ENCODE measurements at places on chromosomes 4 and X. TPM values are rescaled to one million over a fixed set of nuclear protein-coding genes. Genes with fewer than 3 reads are reported as not detected.

- DNase-seq, result no peak
- no peak overlapping the region for H3K4me3 ChIP-seq
- no peak overlapping the region for H3K27ac ChIP-seq
- no peaks in the 10 kb centered on the region for H3K36me3 ChIP-seq
These were observed 28.7 kb downstream of the SULT1E1 start for GRCh38 chr4:69831270-69831627.

DNA sequence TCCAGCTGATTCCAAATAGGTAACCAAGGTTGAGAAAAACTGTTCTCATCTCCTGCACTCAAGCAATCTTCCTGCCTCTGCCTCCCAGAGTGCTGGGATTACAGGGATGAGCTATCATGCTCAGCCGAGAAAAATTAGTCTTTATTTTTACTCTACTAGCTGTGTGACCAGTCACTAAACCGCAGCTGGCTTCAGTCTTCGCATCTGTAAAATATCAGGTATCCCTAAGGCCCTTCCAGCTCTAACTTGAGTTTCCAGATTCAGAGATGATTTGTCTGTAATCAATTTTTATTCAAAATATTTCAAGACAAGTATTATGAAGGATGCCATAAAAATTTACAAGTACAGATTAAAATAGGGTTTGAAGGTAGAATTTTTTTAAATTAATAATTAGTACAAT is 3.5 kb downstream of the ADH6 start:
- H3K27ac ChIP-seq, result no peak overlapping the region
- no peaks in the 10 kb centered on the region for H3K27me3 ChIP-seq
- H3K36me3 ChIP-seq, result no peaks in the 10 kb centered on the region
- H3K4me1 ChIP-seq, result no peaks in the 10 kb centered on the region

GRCh38 chrX:71618303-71618721 is at the start of gene CXCR3:
Gene CXCR3 (minus strand): TSS chrX:71618511. CDS start chrX:71618449, 62 bp downstream.
- peaks cover 61% of the 10 kb centered on the region for H3K4me1 ChIP-seq
- DNase-seq, result peak; percentile 58
- H3K4me3 ChIP-seq, result peak within 1 kb of the TSS; percentile 79
- peak within 1 kb of the TSS; percentile 95 for H3K27ac ChIP-seq
- peaks cover 35% of the 10 kb centered on the region for H3K36me3 ChIP-seq
- no peaks in the 10 kb centered on the region for H3K27me3 ChIP-seq

Gene LONRF3
- 0.46 TPM for total RNA-seq

Gene NRK
- not detected for total RNA-seq

DNA sequence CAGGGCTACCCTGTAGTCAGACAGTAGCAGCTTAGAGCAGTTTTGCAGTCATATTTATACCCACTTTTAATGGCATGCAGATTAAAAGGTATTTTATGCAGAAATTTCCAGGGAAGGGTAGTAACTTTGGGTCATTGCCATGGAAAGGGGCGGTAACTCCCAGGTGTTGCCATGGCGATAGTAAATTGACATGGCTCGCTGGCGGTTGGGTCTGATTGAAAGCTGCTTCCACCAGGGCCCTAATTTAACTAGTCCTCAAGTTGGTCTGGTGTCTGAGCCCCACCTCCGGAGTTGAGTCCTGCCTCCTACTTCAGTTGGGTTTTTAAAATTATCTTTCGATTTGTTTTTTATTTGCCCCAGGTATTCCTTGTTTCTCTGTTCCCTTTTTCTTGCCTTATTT is 70.1 kb downstream of the NAA11 start:
- H3K4me3 ChIP-seq, result no peak overlapping the region

- no peak for DNase-seq
- H3K27me3 ChIP-seq, result peaks cover under 1% of the 10 kb centered on the region
- H3K4me3 ChIP-seq, result no peak overlapping the region
- H3K4me1 ChIP-seq, result peaks cover 17% of the 10 kb centered on the region
- no peak overlapping the region for H3K27ac ChIP-seq
- H3K36me3 ChIP-seq, result no peaks in the 10 kb centered on the region
These were observed 50.5 kb downstream of the RGS12 start for GRCh38 chr4:3343358-3343757.

DNA sequence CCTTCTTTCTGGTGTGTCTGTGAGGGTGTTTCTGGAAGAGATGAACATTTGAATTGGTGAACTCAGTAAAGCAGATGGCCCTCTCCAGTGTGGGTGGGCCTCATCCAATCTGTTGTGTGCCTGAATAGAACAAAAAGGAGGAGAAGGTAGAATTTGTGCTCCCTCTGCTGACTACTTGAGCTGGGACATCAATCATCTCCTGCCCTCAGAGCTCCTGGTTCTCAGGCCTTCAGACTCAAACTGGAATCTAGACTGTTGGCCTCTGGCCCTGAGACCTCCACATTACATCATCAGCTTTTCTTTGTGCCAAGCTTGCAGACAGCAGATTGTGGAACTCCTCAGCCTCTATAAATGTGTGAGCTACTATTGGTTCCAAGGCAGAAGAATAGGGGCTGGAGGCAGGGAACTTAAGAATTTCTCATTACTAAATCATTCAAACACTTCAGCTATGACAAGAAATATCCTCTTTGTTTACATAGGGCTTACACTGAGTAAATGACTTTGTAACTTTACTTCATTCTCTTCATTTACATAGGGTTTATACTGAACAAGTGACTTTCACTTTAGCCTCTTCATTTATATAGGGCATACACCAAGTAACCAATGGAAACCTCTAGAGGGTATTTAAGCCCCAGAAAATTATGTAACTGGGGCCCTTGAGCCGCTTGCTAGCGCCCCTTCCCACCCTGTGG is 86.9 kb upstream of the NWD2 start:
- DNase-seq, result no peak
- no peaks in the 10 kb centered on the region for H3K36me3 ChIP-seq
- no peak overlapping the region for H3K27ac ChIP-seq
- no peaks in the 10 kb centered on the region for H3K4me1 ChIP-seq
- H3K27me3 ChIP-seq, result no peaks in the 10 kb centered on the region

- H3K4me1 ChIP-seq, result peaks cover 8% of the 10 kb centered on the region
- H3K27me3 ChIP-seq, result no peaks in the 10 kb centered on the region
- peaks cover 20% of the 10 kb centered on the region for H3K36me3 ChIP-seq
- DNase-seq, result no peak
These were observed 11.4 kb upstream of the MCUB start for GRCh38 chr4:109548655-109549054.

GRCh38 chrX:133590703-133591505 is 175.6 kb upstream of the GPC4 start:
- no peak for DNase-seq
- H3K36me3 ChIP-seq, result no peaks in the 10 kb centered on the region
- no peaks in the 10 kb centered on the region for H3K27me3 ChIP-seq
- H3K27ac ChIP-seq, result no peak overlapping the region
